BJ (cell line): ENCODE measurements at places on chromosomes 7 and 10. TPM values are rescaled to one million over a fixed set of nuclear protein-coding genes. Genes with fewer than 3 reads are reported as not detected.
A peak's percentile ranks its signal among the peaks of the same experiment; 100 is the strongest.

Gene MUC12
- polyA plus RNA-seq = 0.89 and 2.0 TPM in 2 replicates

Gene TRPV6
- not detected in 2 replicates for polyA plus RNA-seq

Gene SRRM3
- 0.48 and 0.80 TPM in 2 replicates for polyA plus RNA-seq

Gene CASP7
- polyA plus RNA-seq = 22.9 and 30.9 TPM in 2 replicates

Gene GCK
- 0.22 and 0.40 TPM in 2 replicates for polyA plus RNA-seq

Gene ACBD7
- polyA plus RNA-seq = 0.76 and 1.0 TPM in 2 replicates

Gene CHAT
- polyA plus RNA-seq = not detected in 2 replicates

Gene TRIL
- polyA plus RNA-seq = 0.01 TPM in 1 of 2 replicates, not detected in the other

Gene ZNF239
- 5.1 and 5.8 TPM in 2 replicates for polyA plus RNA-seq

Gene STEAP2
- polyA plus RNA-seq = 2.1 and 5.1 TPM in 2 replicates

Gene ZNF398
- 5.9 and 8.0 TPM in 2 replicates for polyA plus RNA-seq

Gene IQUB
- polyA plus RNA-seq = 0.02 and 0.05 TPM in 2 replicates

DNA sequence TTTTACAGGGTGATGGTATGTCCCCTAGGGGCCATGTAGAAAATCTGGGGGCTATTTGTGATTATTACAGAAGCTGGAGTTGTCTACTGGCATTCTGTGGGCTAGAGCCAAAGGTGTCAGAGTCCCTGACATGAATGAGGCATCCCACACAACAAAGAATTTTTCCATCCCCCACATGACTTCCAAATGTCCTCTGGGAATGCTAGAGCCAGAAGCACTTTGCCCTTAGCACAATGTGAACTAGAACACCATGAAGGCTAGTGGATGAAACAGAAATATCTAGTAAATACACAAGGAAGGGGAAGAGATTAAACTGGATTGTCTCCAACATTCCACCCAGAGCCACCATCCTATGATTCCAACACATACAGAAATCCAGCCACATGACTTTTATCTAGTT, 46.9 kb downstream of the FAM13C start:
- DNase-seq = no peak

GRCh38 chr7:103821092-103821491, 168.4 kb downstream of the RELN start:
- no peak for DNase-seq

DNA sequence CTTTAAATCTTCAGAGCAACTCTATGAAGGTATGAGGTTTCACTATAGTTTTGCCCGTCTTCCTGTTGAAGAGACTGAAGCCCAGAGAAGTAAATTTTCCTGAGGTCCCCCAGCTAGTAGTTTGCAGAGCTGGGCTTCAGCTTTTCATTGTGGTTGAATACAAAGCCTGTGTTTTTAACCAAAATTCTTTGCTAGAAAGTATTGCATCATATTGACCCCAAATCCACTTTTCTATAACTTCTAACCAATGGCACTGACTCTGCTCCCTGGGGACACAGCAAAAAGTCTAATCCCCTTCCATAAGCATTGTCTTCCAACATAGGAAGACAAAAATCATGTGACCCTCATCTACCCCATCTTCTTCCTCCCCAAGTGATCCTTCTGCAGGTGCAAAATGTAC, 93.0 kb downstream of the KCNMA1 start:
- DNase-seq = no peak

DNA sequence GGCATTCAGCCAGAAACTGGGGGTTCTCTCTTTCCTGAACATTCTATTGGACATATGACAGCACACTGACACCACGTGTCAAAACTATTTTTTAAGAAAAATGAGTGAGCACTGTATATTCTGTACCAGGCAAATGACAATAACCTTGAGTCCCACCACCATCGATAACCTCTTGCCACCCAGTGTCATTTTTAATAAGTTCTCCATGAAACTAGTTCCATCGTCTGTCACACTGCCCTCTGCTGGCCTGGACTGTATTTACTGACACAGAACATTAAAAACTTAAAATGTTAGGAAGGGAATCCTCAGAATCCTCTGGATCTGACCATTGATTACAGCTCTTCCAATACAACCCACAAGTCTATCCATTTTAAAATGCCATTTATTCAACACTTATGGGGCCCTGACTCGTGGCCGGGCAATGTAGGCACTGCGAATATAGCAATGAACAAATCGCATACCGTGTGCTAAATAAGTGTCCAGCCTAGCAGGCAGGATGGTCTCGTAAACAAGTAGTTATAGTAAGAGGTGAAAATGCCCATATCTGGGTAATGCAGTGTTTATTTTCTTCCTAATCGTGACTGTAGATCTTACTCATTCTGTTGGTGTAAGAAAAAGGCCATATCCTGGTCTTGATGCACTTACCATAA, 35.9 kb upstream of the CACNB2 start:
- no peak for DNase-seq

- DNase-seq = no peak
Measured at GRCh38 chr7:38122501-38122900, 55.5 kb upstream of the STARD3NL start.

DNA sequence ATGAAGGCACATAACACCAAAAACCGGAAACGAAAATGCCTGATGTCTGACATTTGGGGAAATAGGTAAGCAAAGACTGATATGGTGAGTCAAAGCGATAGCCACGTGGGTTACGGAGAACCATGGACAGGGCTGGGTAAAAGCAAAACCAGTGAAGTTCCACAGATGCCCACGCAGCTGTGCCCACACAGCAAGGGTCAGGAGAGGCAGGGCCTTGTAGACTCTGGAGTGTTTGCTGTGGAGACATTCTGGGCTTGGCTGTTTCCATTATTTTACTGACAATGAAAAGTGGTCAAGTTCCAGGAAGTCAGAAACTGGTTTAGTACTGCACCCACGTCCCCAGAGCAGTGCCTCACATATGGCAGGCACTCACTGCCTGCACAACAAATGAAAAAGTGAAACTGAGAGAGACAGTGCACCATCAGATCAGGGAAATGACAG, 148.7 kb downstream of the ZMYND11 start:
- DNase-seq = no peak

DNA sequence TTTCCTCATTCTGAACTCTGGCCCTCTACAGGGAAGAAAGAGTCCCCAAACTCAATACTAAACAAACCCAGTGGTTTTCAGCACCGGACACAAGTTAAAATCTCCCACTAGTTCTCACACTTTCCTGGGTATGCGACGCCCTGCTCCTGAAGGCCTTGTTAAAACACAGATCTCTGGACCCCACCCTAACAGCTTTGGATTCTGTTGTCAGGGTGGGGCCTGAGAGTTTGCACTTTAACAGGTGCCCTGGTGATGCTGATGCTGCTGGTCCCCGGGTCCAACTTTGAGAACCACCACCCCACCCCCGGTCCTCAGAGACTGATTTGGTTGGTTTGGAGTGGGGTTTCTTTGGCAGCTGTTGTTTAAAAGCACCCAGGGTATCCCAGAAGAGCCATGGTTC, 61.6 kb downstream of the CHST3 start:
- DNase-seq = no peak

- no peak for DNase-seq
Measured at GRCh38 chr7:40723829-40724228, 589.0 kb downstream of the SUGCT start.

- DNase-seq = no peak
Measured at GRCh38 chr10:1382711-1383110, 326.5 kb downstream of the WDR37 start.

GRCh38 chr7:3494947-3495346, 193.9 kb downstream of the SDK1 start:
- DNase-seq = no peak

DNA sequence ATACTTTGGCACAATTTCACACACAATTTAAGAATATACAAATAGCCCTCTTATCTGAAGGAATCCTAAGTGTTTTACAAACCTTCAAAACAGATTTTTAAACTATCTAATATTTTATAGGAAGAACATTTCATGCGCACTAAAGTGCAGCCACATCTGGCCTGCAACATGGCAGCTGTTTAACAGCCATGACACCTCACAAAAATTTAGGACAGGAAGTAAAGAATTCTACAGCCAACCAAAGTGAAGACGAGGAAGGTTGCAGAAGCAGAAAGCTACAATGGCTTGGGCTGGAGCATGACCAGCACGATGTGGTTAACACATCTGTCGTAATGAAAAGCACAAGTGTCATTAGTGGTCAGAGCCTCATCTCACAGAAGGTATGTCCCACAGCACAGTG, 238.1 kb downstream of the HPSE2 start:
- no peak for DNase-seq

DNA sequence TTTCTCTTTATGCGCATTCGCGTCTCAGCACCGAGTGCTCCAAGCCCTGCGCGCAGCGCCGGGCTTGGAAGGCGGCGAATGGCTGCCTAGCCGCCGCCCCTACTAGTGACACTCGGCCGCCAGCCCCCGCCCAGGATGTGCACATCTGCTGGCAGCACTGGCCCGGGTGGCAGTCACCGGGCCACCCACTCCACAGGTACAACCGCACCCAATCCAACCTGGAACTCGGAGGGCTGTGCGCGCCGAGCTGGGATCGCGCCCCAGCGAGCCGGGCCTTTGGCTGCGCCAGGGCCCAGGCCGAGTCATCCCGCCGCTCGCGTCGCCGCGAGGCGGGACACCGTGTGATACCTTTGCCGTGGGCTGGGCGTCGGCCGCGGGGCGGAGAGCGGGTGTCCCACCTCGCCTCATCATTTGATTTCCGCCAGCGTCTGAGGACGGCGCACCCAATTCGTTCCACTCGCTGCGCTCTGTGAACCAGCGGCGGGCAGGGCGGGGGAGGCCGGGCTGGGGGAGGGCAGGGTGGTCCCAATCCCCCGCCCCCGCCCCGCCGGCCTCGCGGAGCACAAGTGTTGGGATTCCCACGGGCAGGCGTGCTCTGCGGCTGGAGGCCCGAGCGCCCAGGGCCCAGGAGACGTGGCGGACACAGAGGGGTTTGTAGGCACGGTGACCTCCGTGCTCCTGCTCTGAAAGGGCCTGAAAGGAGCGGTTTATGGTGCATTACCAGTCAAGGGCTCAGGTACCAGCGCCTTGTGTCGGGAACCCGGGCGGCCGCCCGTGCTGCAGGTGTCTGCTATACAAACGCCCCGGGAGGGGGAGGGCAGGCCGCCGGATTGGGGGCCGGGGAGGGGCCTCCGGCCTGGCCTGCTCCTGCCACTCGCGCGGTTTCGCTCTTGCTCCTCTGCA, 17.8 kb upstream of the PTF1A start:
- DNase-seq = no peak

- DNase-seq = no peak
Measured at GRCh38 chr7:158015403-158016179, 572.0 kb downstream of the PTPRN2 start.

DNA sequence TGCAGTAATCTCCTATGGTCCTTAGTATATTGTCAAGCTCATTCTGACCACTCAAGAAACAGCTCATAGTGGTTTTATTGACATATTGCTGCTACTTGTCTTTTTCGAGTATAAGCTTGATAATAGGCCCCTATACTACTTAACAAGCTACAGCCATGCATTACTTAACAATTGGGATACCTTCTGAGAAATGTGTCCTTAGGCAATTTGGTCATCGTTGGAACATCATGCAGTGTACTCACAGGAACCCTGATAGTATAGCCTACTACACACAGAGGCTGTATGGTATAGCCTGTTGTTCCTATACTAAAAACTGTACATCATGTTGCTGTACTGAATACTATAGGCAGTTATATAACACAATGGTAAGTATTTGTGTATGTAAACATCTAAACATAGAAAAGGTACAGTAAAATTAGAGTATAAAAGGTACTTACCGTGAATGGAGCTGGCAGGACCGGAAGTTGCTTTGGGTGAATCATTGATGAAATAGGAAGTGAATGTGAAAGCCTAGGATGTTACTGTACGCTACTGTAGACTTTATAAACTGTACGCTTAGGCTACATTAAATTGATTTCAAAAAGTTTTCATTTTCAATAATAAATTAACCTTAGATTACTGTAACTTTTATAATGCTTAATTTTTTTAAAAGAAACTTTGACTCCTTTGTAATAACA, 160.9 kb downstream of the LRRC4 start:
- DNase-seq = no peak

DNA sequence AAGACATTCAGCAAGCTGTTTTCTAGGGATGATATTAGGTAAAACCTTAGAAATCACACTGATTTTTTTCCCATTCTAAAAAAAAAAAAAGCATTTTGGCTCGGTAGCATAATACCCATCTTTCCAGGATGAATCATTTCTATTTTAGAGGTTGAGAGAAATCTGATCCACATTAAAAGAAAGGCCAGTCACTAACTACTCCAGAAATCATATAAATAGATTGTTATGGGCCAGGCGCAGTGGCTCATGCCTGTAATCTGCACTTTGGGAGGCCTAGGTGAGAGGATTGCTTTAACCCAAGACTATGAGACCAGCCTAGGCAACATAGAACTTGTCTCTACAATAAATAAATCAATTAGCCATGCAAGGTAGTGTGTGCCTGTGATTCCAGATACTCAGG, 164.3 kb downstream of the BAMBI start:
- DNase-seq = peak; percentile 48

GRCh38 chr7:47591089-47591654, 9.3 kb upstream of the TNS3 start:
- DNase-seq = no peak

DNA sequence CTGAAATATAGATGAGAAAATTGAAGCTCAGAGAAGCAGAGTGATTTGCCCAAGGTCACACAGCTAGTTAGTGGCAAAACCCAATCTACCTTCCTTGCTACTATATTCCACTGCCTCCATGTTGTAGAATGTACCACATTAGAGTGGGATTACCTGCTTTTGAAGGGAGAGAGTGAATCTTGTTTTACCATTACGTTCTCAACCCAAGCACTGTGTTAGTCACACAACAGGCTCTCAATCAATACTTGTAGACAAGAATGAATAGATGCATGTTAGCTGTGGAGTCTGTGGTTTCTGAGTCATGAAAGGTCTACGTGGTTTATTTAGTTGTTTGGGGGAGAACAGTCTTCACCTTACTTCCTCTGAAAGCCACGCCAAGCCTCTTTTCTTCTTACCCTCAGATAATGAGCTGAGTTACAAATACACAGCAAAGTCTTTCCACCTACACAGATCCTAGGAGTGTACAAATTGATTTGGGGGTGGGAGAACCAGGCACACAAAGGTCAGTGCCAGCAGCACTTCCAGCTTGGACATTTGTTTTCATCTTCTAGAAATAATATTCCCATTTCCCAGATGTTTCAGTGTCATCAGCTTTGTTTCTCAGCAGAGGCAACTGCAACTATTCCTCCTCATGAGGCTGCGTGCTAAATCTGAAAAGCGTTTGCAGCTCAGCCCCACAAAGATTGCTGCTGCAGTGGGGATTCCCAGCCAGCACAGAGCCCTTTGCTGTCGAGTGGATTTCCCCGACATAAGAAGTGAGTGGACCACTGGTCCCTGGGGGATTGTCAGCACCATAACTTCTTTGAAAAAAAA, 71.5 kb upstream of the ADO start:
- DNase-seq = no peak

- no peak for DNase-seq
Measured at GRCh38 chr10:22690614-22691431, 23.6 kb downstream of the PIP4K2A start.

GRCh38 chr10:26169466-26169865, 47.1 kb upstream of the GAD2 start:
- DNase-seq = no peak

- DNase-seq = no peak
Measured at GRCh38 chr10:103685880-103686669, 169.3 kb downstream of the SH3PXD2A start.

DNA sequence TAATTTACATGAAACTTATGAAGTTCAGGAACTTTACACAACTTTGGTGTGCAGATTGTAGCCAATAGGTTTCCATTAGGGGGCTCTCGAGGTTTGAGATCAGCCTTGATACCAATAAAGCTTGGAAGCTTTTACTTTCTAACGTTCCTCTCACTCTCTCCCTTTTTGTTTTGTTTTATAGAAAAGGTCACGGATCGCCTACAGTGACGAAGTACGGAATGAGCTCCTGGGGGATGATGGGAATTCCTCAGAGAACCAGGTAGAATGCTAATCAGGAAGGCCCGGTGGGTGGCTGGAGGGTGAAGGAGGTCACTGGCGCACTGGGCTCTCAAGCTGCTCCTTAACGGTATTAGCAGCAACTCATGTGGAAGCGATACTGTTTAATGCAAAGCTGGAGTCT, 79.9 kb downstream of the VTI1A start:
- no peak for DNase-seq
